ENCODE measurements at places on chromosomes 13 and 19.
A peak's percentile ranks its signal among the peaks of the same experiment; 100 is the strongest.

DNA sequence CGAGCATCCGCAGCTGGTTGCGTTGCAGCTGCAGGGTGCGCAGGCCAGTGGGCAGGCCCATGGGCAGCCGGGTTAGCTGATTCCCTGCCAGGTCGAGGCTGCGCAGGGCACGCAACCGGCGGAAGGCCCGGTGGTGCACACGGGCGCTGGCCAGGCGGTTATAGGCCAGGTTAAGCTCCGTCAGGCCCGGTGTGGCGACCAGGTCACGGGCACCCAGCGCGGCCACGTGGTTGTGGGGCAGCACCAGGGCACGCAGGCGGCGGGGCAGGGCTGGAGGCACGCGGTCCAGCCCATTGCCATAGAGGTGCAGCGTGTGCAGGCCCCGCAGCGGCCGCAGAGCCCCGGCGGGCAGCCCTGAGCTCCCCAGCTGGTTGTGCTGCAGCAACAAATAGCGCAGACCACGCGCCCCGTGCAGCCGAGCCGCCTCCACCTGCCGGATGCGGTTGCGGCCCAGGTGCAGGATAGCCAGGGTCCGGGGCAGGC, 5.3 kb downstream of the PODNL1 start:
- DNase-seq, result no peak

GRCh38 chr13:21986602-21987001, 315.7 kb downstream of the FGF9 start:
- no peak for DNase-seq

DNA sequence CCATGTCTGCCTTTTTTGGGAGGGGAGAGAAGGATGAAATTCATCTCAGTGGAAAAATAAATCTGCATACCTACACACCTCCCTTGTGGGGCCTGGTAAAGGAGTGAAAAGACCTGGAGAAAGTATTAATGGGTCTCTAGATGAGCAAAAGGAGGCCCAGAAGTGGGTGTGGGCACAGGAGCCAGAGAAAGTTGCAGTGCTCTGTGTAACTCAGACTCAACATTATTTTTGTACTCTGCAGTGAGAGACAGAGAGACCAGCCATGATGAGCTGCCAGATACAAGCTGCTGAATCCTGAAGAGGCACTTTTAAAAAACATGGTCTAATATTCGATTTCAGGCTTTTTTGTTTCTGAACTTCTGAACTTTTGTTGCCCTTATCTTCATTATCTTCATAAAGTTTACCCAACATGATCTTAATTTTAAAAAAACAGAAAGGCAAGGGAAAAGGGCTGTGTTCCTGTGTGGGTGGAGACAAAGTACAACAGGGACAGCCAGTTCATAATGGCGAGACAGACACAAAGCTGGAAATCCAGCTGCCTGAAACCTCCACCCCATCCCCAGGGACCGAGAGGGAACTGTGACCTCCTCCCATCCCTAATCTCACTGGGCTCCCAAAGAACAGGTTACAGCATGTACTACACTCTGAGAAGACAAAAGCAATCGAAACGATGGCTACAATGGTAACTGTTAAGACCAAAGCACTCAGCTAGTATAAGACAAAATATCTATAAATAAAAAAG, 77.2 kb downstream of the KLF12 start:
- no peak for DNase-seq

DNA sequence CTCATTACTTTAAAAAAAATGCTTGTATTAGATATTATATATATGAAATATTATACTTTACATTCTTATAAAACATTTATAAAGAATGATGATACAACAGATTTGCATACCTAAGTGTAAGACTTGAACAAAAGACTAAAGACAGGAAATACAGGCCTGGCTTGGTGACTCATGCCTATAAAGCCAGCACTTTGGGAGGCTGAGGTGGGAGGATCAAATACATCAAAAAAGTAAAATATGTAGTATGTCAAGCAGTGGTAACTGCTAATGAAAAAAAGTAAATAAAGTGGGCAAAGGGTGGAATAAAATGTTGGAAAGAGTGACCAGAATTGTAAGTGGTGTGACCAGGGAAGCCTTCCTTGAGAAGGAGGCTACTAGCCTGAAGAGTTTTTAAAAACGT, 133.7 kb downstream of the GGACT start:
- no peak for DNase-seq

DNA sequence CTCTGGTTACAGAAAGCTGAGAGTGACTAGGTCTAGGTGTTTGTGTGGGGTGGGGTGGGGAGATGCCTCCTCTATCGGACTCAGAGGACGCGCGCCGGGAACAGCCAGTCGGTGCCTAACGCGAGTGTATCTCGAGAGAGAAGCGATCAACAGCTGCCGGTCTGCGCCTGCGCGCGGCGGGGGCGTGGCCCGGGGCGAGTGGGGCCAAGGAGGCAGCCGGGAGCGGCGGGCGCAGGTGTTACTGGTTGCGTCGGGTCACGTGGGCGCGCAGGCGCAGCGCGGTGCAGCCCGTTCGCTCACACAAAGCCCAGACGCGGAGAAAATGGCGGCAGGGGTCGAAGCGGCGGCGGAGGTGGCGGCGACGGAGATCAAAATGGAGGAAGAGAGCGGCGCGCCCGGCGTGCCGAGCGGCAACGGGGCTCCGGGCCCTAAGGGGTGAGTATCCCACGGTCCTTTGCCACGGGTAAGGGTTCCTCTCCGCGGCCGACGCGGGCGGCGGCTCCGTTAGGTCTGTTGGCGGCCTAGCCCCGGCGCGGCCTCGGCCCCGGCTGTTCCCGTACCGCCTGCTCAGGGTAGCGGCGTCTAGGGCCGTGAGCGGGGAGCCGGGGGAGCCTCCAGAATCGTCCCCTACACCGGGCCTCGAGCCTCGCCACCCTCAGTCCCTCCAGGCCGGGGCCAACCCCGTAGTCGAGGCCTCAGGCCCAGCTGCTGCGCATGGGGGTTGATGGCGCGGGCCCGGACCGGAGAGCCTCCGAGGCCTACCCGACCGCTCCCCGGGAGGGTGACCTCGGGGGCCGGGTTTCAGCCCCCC, at the start of gene HNRNPM:
Gene HNRNPM (plus strand): TSS at position 299 of the 811 bp plus-strand sequence. CDS start 24 bp downstream, at position 323.
- peak; percentile 99 for DNase-seq

- peak; percentile 50 for DNase-seq
Measured at GRCh38 chr19:35107545-35107944, 8.1 kb upstream of the FXYD3 start.

DNA sequence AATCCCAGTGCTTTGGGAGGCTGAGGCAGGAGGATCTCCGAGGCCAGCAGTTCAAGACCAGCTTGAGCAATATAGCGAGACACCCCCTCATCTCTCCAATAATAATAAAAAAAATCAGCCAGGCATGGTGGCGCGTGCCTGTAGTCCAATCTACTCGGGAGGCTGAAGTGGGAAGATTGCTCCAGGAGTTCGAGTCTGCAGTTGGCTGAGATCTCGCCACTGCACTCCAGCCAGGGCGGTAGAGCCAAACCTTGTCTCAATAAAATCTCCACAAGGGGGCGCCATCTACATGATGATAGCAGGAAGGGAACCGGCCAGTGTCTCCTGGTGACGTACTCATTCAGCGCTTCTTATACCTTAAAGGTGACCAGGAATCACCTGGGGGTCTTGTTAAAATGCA, 13.6 kb upstream of the C5AR1 start:
- DNase-seq, result peak; percentile 75

DNA sequence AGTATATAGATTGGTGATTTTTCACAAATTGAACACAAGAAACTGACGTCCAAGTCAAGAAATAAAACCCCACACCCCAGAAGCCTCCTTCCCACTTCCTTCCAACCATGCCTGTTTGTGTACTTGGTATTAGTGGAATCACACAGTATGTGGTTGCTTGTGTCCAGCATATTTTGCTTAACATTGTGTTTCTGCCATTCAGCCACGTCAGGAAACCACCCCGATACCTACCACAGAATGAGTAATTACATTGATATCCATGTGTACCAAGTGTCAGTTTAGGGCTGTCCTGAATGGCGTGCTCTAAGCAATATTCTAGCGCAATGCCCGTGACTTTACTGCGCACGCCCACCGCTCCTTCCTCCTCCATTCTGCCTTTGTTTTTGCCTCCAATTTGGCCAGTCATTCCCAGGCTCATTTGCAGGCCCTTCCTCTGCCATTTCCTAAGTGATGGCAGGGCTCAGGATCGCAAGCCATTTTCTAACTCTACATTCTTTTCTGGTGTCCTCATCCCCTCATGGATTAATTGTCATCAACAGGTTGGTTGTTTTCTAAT, 25.9 kb upstream of the MPHOSPH8 start:
- DNase-seq, result no peak

DNA sequence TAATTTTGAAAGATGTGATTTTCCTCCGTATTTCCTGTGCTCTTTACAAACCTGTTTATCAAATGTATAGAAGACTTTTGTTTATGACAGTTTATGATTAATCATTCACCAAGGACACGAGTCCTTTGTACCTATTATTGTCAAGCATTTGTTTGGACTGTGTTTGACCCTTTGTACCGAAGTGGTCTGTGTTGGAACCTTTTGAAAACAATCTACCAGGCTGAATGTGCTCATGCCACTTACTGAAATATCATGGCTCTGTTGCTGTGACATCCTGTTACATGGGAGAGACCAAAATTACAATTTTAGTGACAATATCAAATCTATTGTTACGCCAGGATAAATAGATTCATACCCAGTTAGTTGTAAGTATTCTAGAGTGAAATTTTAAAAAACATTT, 193.6 kb downstream of the IRS2 start:
- no peak for DNase-seq

DNA sequence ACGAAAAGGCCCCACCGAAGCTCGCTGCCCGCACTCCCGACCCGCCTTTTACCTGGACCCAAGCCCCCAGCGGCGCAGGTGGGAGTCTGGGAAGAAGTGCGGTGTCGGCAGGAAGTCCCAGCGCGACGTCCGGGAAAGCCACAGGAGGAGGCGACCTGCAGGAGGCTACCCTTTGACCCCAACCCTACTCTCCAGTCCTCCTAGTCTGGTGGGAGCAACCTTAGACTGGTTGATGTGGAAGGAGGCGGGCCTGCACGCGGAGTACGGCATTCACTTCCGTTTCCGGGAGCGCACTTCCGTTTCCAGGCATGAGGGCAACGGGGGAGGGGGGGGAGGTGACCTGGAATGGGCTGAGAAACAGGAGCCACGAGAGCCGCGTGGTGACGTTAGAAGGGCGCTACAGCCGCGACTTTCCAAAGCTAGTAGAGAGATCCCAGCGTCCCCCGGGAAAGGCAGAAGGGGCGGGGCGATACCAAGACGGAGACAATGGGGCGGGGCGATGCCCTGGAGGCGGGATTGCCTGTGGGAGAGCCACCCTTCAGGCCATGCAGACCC, 28.5 kb downstream of the ZNF266 start:
- peak; percentile 92 for DNase-seq
